Cardiac muscle cell (in vitro differentiated cells and primary cell): ENCODE measurements at places on chromosomes 4 and X. TPM values are rescaled to one million over a fixed set of nuclear protein-coding genes. Genes with fewer than 3 reads are reported as not detected.
A peak's percentile ranks its signal among the peaks of the same experiment; 100 is the strongest.

ZFX gene
- 39.9 and 43.6 TPM in 2 replicates for total RNA-seq

LGI2 gene
- total RNA-seq = 4.8 and 7.2 TPM in 2 replicates

USP38 gene
- 18.8 and 21.0 TPM in 2 replicates for total RNA-seq

IL2RG gene
- total RNA-seq = not detected in 2 replicates

BEND2 gene
- not detected in 2 replicates for total RNA-seq

PCDH19 gene
- 0.60 TPM in 2 replicates for total RNA-seq

GLOD5 gene
- total RNA-seq = not detected in 2 replicates

PRR32 gene
- total RNA-seq = 1.5 TPM in 1 of 2 replicates, not detected in the other

DNA sequence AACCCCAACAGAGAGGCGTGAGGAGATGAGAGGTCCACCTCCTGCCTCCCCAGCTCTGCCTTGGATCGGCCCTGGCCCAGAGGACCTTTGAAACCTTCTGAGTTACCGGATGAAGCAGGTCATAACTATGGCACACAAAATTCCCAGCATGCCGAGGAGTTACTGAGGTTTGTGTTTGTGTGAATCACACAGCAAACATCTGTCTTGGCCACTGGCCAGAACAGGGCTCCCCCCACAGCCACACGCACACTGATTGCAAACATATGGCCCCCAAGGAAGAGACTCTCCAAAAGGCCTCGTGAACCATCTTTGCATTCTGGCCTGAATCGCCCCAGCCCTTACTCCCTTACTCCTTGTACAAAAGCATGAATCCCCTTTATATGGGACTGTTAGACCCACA, 18.9 kb downstream of the RPS4X start:
- DNase-seq = peak; percentile 77

DNA sequence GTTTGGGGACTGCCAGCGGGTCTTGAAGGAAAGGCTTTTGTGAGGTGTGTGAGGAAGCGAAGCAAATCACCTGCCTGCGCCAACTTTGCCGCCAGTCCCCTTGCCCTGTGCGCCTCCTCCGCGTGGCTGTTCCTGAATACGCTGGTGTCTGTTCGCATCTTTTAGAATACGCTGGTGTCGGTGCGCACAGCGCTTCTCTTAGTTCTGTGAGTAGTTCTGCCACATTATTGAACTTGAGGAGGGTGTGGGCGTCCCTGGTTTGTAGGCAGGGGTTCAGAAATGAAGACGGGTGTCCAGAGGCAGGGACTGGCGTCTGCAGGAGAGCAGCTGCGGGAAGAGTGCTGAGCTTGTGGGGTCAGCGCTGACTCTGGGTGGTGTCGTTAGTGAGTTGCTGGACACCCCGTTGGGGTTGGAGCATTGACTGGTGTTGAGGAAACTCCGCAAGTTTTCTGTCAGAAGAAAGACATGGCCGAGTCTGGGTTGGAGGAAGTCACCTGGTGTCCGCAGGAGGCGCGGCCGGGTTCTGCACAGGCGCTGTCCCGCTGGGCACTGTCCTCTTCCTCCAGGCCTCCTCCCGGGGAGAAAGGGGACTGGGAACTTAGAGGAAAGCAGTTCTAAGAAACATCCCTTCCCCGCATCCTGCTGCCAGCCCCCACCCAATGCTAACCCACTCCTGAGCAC, 930 bp downstream of the ZNF718 start:
- DNase-seq = peak; percentile 37

DNA sequence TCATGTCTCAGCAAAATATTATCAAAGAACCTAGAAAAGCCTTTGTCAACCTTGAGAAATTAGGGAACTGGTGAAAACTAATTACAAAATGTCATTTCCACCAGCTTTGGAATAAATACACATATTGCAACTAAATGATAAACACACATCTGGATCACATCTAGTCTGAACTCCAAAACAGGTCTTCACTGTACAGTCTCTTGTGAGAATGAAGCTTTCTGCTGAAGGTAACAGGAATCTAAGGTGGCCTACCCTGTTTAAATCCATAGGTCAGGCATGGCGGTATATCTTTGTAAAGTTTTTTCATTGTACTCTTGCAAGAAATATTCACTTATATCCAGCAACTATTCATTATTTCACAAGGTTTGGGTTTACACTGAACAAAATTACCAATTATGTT, 1.7 kb downstream of the SH3D19 start:
- no peak for DNase-seq

GRCh38 chrX:85980286-85980685, 67.1 kb downstream of the CHM start:
- no peak for DNase-seq

- DNase-seq = peak; percentile 81
Observed at GRCh38 chr4:156638925-156639605, 332.5 kb downstream of the PDGFC start.

DNA sequence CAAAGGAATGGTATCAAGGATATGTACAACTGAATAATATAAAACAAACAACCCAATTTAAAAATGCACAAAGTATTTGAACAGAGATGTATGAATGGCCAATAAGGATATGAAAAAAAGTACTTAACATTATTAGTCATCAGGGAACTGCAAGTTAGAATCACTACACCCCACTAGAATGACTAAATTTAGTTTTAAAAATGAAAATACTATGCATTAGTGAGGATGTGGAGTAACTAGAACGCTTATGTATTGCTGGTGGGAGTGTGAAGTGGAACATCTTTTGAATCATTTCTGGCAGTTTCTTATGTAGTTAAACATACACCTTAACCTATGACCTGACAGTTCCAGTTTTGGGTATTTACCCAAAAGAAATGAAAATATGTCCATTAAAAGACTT, 13.0 kb upstream of the SLC16A2 start:
- DNase-seq = no peak

- DNase-seq = no peak
Observed at GRCh38 chr4:81965454-81965853, 408.3 kb downstream of the HNRNPD start.

DNA sequence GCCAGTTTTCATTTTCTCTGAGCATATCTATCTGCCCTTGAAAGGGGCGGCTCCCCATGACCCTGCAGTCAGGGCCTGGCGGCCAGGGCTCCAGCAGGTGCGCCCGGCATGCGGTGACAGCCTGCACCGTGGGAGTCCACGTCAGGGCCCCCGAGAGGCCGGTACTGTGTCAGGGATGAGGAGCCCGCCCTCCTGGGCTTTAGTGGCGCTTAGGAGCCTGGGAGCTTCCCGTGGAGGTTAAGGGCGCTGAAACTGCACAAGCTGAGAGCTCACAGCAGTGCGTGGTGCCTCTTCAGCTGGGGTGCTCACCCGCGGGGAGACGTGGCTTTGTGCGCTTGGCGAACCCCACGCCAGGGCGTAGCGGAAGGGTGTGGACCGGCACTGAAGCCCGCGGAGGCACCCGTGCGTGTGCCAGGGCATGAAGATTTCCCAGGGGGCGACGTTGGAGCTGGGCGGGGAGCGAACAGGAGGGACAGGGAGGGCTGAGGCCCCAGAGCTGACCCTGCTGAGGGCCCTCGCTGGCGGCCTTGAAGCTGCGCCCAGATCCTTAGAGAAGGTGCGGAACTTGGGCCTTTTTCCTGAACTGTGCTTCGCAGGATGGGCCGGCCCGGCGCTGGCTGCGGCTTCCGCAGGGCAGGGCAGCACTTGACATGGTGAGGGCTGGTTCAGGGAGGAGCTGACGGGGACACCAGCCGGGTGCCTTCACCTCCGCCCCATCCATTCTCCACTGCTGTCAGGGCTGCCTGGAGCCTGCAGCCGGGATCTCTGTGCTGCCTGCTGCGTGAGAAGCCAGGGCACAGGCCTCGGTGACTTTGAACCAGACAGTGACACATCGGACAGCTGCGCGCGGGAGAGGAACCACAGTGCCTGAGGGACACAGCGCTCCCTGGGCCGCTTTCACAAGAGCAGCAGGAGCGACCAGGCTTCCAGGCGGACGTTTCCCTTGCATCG, 32.9 kb downstream of the HTT-AS start:
- no peak for DNase-seq

DNA sequence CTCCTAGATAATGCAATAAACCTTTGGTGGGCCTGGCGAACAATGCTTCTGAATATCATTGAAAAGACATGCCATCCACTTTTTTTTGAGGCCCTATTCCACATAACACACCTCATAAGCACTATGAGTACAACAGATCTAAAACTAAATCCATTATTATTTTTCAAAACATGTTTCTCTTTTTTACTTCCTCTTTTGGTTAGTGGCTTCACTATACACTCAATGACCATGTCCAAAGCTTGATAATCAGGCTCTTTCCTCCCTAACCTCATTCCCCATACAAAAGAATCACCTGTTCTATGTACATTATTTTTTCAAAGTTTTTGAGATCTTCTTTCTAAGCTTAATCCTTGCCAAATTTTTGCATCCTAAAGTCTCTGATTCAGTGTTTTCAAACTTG, 20.4 kb upstream of the NPY2R start:
- DNase-seq = no peak

DNA sequence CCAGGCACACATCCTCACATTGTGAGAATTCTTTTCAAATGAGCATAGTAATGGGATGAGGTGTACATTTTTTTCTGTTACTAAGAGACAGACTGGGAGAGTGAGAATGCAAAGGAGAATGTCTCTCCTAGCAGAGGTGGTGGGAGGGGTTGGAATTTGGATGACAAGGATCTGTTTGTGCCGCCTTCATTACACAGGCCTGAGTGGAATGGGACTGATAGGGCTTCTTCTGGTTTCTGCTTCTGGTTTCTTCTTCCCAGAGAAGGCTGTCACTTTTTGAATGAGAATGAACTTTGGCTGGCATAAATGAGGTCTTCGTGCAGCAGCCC, 55.4 kb downstream of the C4orf51 start:
- peak; percentile 3 for DNase-seq

DNA sequence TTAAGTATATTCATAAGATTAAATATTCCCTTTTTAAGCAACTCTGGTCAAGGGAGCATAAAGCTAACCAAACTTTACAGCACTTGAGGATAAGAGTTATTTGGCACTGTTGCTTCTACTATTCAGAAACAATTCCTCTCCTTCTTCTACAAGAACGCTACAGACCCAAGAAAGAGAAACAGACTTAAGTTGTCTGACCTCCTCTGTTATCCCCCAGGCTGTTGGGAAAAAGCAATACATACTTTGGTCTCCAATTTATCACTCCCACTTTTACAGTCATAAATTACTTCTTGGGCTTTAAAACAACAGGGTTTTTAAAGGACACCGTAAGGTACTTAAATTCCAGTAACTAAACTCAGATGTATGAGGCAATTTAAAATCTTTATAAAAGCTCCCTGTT, 147.4 kb downstream of the COL25A1 start:
- DNase-seq = no peak

GRCh38 chr4:24704149-24704548, 91.2 kb upstream of the SOD3 start:
- no peak for DNase-seq

GRCh38 chr4:55524844-55525571, 21.7 kb downstream of the CLOCK start:
- peak; percentile 36 for DNase-seq

DNA sequence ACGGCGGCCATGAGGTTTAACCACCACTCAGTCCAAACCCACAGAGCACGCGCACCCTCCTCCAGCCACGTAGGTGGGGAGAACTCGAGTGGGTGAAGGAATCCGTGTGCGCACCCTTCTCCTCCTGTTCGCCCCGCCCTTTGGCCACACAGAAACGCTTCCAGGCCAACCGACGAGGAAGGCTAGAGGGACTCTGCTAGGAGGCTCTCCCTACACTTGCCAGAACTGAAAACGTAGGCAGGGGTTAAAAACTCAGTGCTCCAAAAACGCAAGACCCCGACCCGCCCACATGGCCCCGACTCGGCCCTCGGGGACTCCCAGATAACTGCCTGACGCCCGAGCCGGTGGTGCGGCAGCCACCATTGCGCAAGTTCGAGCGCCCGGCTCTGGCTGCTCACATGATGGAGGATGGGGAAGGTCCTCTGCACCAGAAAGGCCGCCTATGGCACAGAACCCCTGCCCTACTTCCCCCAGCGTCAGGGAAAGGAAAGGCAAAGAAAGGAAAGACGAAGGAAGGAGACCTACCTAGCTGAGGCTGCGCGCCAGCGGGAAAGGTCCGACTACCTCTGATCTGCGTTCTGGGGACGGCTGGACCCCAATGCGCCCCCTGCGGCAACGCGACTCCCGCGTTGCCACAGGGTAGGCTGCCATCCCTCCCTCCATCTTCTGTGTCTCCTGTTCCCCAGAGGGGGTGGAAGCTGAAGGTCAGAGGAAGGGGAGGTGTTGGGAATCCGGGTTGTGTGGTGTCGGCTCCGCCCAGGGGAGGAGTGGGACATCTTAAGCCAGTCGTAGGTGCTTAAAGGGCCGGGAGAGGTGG, 201.9 kb upstream of the AGTR2 start:
- DNase-seq = peak; percentile 88

DNA sequence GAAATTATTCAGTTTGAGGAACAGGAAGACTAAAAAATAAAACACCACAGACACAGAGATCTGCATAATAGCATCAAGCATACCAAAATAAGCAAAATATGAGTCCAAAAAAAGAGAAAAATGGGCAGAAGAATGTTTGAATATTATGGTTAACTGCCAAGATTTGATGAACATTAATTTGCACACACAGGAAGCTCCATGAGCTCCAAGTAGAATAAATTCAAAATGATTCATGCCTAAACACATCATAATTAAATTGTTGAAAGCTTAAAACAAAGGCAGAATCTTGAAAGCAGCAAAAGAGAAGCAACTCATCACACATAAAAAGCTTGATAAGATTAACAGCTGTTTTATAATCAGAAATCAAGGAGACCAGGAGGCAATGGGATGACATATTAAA, 156.6 kb upstream of the ARSJ start:
- DNase-seq = no peak

- DNase-seq = no peak
Observed at GRCh38 chr4:151403656-151404055, 5.3 kb upstream of the FHIP1A start.

GRCh38 chr4:48602763-48603162, 112.7 kb downstream of the ZAR1 start:
- no peak for DNase-seq

GRCh38 chr4:6331018-6331417, 61.4 kb downstream of the WFS1 start:
- peak; percentile 27 for DNase-seq

- no peak for DNase-seq
Observed at GRCh38 chrX:123771449-123772064, 38.7 kb upstream of the THOC2 start.

DNA sequence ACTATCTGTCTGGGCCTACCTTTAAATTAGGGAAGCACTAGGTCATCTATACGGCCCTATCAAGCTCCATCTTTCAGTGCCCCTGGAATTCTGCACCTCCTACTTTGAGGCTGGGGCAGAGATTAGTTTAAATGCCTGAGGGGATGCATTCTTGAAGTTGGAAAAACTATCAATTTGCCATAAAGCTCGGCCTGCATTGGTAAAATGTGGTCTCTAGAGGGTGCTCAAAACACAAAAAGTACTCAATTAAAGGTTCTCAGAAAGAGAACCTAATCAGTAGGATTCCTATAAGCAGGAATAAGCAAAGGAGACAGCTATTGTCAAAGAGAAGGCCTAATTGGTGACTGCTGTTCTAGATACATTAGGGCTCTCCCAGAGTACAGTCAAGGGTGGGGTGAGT, 111.7 kb downstream of the AMER1 start:
- peak; percentile 22 for DNase-seq

DNA sequence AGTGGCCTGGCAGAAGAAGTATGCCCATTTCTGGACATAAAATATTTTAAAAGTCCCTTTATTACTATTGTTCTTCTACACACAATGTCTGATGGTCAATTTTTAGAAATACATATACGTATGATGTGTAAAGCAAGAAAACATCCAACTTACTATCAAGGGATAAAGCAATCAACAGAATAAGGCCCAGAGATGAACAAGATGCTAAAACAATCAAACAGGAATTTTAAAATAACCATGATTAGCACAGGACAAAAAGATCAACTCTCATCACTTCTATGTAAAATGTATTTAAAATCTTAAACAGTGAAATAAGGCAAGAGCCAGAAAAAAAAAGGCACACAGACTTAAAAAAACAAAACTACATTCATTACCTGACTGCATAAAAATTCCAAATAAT, 60.9 kb downstream of the MTNR1A start:
- DNase-seq = no peak
